GF-D8 (cell line): ENCODE measurements at places on chromosomes 6 and 20.

- no peak for DNase-seq
Observed at GRCh38 chr20:64224351-64225170, 31.0 kb upstream of the PCMTD2 start.

GRCh38 chr6:51704932-51705540, 382.4 kb downstream of the PKHD1 start:
- DNase-seq = no peak

- DNase-seq = no peak
Observed at GRCh38 chr6:75128878-75129570, 76.8 kb downstream of the COL12A1 start.

DNA sequence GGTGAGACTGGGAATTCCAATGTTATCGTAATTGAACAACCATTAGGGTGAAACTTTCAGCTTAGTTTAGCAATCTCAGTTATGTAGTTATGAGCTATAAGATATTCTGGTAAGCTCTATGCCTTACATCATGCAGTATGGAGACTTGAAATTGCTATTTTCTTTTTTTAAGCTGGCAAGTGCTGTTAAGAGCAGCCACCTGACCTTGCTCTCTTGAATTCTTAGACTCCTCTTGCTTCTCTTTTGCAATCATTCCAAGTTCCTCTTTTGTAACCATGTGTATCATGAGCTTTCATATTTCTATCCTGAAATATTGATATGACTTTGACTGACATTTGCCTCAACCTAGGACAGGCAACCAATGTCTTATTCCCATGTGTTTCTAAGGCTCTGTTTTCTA, 446.3 kb upstream of the SLC35B3 start:
- peak; percentile 45 for DNase-seq

DNA sequence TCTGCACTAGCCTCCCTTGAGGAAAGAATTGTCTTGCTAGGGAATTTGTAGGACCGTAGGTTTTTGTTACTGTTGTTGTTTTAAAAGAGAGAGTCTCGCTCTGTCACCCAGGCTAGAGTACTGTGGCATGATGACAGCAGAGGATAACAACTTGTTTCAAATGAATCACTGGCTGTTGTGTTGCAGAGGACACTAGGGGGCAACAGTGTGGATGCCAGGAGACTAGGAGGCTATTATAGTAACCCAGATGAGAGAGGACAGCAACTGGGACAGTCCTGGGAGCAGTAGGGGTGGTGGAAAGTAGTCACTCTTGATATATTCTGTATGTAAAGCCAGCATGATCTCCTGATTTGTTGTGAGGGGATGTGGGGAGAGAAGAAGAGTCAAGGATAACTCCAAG, 41.8 kb upstream of the LAMA4 start:
- no peak for DNase-seq

DNA sequence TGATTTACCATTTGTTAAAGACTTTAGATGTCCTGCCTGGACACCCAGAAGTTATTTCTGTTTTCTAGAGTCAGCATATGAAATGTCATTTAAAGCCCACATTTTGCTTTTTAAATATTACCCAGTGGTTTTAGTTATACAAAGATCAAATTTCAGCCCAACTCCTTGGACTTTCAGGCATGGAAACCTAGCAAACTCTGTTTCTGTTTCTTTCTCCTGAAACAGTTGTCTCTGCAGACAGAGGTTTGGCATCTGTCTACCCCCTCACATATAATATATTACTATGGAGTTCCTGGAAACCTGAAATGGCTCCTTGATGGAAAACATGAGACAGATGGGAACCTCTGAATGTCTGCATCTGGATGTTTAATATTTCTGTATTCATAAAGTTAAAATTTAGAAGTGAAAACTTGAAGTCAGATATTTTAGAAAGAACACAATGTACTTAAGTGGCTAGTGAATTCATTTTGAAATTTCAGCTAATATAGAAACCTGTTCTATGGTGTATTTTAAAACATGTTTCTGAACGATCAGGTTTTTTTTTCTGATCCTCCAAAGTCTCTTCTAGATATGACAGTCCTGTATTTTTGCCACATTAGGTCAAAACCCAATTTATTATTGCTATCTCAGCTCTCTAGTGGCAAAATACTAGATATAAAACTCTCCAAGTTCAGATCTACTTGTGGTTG, 743.3 kb downstream of the CD109 start:
- DNase-seq = no peak

DNA sequence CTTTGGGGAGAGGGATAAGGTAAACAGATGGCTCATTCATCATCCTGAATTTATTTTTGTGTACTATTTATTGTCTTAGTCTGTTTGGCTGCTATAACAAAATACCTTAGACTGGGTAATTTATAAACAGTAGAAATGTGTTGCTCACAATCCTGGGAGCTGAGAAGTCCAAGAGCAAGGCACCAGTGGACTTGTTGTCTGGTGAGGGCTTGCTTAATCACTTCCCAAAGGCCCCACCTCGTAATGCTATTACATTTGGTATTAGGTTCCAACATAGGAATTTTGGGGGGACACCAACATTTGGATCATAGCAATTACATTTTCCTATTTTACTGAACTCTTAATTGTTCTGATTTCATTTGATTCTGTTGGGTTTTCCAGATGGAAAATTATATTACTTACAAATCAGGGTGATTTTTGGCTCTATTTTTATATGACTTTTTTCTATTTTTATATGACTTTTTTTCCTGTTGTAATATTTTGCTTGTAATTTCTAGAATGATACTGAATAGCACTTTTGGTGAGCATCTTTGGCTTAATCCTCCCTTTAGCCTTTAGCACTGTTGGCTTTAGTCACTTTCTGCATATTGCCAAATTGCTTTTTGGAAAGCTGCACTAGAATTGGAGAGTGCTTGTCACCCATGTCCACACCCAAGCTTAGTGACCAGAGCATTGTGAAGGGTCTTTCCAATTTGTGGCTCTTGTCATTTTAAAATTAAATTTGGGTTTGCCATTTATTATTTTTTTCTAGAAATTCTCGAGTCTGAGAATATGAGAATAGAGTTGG, 43.7 kb upstream of the TULP4 start:
- DNase-seq = no peak

DNA sequence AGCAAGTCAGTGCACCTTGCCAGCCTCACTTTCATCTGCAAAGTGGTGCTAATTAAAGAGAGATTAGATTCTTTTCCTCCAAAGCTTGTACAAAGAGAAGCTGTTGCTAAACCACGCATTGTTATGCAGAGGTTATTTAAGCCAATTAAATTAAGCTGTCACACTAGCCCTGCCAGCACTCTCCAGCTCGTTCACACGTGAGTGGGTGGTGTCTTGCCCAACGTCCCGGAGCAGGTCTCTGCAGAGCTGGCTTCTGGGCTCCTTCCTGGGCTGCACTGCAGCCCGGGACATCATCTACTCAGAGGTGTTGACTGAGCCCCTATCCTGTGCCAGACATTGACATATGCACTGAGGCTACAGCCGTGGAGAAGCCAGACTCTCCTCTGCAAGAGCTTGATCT, 401.6 kb upstream of the SULF2 start:
- no peak for DNase-seq

DNA sequence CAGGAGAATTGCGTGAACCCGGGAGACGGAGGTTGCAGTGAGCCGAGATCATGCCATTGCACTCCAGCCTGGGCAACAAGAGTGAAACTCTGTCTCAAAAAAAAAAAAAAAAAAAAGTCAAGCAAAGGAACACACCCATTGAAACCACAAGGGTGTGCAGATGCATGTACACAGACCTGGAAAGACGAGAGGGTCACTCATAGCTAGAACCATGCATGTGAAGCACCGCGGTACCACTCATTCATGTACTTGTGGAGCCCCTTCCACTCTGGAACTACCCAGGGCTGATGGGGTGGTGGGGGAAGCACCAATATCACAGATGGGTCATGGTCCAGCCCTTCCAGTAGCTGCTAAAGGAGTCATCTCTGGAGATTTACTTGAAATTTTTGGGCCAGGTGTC, 7.4 kb upstream of the TJAP1 start:
- no peak for DNase-seq

GRCh38 chr6:140044626-140045025, 670.2 kb upstream of the CITED2 start:
- no peak for DNase-seq

- DNase-seq = no peak
Observed at GRCh38 chr6:23696992-23697391, 429.0 kb upstream of the NRSN1 start.

- peak; percentile 84 for DNase-seq
Observed at GRCh38 chr6:16712931-16713484, 48.3 kb downstream of the ATXN1 start.

GRCh38 chr6:12068899-12069557, 56.9 kb downstream of the HIVEP1 start:
- DNase-seq = peak; percentile 24

GRCh38 chr6:15796130-15796771, 133.4 kb upstream of the DTNBP1 start:
- no peak for DNase-seq

DNA sequence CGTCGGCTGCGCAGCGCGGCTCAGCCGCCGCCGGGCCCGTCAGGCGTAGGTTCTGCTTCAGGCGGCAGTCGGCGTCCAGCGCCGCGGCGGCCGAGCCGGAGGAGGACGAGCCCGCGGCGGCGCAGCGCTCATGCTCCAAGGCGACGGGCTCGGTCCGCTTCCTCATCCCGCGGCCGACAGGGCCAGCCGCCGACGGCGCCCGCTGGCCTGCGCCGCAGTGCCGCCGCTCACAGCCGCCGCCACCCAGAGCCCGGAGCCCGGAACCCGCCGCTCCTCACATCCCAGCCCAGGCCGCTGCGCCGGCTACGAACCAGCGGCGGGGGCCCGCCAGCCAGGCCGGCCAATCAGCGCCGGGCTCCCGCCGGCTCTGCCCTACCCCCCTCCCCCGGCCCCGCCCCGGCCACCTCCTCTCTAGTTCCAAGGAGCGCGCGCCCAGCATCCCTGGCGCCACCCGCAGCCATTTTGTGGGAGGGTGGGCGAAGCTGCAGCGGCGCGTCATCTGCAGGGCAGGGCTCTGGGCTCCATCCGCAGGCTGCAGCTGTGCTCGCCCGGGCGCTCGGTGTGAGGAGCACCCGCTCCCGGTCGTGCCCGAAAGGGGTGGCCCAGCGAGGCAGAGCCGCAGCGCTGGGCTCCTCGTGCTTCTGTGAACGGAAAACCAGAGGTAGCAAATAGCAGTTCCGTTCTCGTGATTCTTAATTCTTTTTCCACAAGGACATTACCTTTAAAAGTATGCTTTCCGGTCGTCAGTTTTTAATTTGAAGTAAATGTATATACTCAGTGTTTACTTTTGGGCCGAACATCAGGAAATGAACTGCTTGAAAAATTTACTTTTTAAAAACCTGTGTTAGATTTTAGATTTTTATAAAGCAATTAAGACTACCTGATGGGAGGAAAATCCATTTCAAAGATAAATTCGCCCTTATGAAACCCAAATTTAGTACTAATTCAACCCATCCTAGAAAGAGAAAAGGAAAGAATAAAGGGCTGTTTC, at the start of gene ABHD12:
Gene ABHD12 (minus strand): TSS at position 298 of the 991 bp plus-strand sequence. CDS start 132 bp downstream, at position 166.
- peak; percentile 87 for DNase-seq

GRCh38 chr6:7086488-7086887, 21.3 kb upstream of the RREB1 start:
- DNase-seq = peak; percentile 59

- no peak for DNase-seq
Observed at GRCh38 chr6:89731924-89732567, 87.5 kb downstream of the MDN1 start.

GRCh38 chr6:3013486-3013885, 13.8 kb downstream of the NQO2 start:
- DNase-seq = peak; percentile 62

DNA sequence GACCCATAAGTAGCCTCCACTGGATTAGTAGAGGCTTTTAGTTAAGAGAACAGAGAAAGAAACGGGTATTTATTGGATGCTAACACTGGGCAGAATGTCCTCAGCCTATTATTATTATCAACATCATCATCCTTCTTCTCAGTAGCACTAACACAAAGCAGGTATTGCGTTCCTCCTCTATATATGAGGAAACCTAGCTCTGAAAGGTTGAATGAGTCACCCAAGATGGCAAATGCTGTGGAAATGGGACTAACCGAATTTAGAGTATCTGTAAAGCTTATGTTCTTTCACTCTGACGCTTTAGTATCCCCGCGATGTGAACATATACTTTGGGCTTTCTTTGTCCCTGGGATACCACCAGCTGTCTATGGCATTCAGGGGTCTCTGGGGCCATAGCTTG, 77.0 kb downstream of the ADTRP start:
- DNase-seq = no peak

GRCh38 chr6:55265409-55266114, 61.7 kb upstream of the GFRAL start:
- no peak for DNase-seq

- DNase-seq = no peak
Observed at GRCh38 chr6:150573041-150573681, 26.5 kb upstream of the PLEKHG1 start.

DNA sequence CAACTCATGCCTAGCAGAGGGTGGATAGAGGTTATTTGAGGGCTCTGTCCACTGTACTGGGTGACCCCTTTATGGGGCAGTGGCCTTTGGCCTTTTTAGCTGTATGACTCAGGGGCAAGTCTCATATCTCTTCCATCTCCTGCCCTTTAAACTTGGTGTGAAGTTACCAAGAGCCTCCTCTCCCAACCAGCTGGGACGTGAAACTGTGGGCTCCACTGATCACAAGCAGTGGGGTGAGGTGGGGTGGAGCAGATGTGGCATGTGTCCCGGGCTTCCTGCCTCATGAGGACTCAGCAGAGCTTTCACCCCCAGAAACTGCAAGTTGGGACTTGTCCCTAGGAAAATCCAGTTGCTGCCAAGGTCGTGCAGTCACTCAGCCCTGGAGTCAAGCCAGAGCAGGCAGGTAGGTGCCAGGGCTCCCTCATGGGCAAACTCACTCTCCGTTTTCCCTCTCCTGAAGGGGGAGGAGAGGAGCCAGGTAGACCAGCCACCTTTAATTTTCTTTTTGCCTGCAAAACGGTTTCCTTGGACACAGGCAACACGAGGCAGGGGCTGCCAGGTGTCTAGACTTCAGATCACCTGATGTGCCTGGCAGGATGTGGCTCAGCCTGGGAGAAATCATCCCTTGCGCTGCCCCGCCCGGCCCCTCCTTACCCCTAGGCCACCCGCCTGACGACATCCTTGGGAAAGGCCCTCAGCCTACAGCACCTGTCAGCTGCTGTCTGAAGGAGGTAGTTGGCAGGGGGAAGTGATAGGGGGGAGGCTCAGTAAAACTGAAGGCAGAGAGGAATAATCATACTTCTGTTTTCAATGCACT, 4.0 kb downstream of the CDKN1A start:
- peak; percentile 53 for DNase-seq

DNA sequence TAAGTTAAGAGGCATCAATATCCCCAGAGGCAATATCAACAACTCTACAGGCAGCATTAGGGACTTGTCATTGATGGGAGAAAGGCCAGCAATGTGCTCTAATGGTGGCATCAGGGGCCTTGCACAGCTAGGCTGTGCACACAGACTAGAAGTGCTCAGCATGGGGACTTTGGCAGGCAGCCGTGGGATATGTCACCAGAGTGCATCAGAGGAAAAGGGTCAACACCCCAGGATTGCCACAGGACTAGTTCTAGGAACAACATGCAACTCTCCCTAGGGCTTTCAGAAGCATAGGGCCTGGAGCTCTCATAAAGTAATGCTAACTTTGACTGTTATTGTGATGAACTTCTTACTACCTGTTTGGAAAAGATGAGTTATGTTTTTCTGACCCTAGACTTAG, 32.2 kb upstream of the OSTM1 start:
- DNase-seq = no peak

- no peak for DNase-seq
Observed at GRCh38 chr6:2485116-2485515, 239.7 kb upstream of the GMDS start.
